ENCODE measurements at places on chromosomes 13 and 19.

DNA sequence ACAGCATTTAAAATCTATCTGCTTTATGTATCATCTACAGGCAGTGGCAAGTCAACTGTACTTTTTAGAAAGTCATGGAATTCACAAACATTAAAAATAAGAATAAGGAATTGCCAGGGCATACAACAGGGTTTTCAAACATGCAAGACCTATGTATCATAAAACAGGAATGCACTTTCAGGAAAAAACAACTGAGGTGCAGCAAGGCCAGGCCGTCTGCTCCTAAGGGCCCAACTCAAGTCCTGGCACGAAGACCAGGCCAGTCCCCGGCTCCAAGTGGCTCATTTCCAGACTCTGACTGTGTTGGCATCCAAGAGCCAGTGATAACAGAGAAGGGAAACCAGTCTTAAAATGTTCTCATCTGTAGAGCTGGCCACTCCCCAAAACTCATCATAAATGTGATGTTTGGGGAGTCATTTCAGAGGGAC lies 7.1 kb downstream of the RFX2 start:
- no peak overlapping the region for H3K27ac ChIP-seq
- H3K4me1 ChIP-seq, result no peaks in the 10 kb centered on the region
- no peak overlapping the region for H3K4me3 ChIP-seq
- H3K27me3 ChIP-seq, result peaks cover 4% of the 10 kb centered on the region
- no peaks in the 10 kb centered on the region for H3K36me3 ChIP-seq
- no peak for DNase-seq

DNA sequence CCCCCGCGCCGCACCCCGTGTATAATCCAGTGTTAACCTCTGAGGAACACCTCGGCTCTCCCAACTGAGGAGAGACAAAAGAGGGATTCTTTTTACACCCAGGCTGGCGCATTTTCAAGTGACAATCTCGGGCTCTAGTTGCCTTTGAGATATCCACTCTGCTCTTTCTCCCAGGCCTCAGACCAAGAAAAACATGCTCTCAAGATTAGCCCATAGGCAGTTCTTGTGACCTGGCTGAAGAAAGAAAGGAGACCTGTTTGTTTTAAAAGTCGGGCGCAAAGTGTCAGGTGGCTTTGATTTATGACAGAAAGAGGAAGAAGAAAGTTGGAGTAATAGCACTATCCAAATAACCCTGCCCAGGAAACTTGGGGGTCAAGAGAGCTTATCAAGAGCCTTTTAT lies 27.3 kb downstream of the SHISA2 start:
- peaks cover 3% of the 10 kb centered on the region for H3K36me3 ChIP-seq
- no peak for DNase-seq
- no peak overlapping the region for H3K4me3 ChIP-seq
- H3K4me1 ChIP-seq, result peaks cover 6% of the 10 kb centered on the region

GRCh38 chr19:18149596-18149975 lies 3.4 kb upstream of the PIK3R2 start:
- H3K27me3 ChIP-seq, result no peaks in the 10 kb centered on the region
- H3K4me3 ChIP-seq, result no peak overlapping the region
- no peaks in the 10 kb centered on the region for H3K4me1 ChIP-seq
- H3K36me3 ChIP-seq, result peaks cover 26% of the 10 kb centered on the region

- no peak overlapping the region for H3K27ac ChIP-seq
- no peaks in the 10 kb centered on the region for H3K4me1 ChIP-seq
- no peak for DNase-seq
- no peaks in the 10 kb centered on the region for H3K36me3 ChIP-seq
- H3K27me3 ChIP-seq, result no peaks in the 10 kb centered on the region
Observed at GRCh38 chr13:67493835-67494234, 263.7 kb upstream of the PCDH9 start.

DNA sequence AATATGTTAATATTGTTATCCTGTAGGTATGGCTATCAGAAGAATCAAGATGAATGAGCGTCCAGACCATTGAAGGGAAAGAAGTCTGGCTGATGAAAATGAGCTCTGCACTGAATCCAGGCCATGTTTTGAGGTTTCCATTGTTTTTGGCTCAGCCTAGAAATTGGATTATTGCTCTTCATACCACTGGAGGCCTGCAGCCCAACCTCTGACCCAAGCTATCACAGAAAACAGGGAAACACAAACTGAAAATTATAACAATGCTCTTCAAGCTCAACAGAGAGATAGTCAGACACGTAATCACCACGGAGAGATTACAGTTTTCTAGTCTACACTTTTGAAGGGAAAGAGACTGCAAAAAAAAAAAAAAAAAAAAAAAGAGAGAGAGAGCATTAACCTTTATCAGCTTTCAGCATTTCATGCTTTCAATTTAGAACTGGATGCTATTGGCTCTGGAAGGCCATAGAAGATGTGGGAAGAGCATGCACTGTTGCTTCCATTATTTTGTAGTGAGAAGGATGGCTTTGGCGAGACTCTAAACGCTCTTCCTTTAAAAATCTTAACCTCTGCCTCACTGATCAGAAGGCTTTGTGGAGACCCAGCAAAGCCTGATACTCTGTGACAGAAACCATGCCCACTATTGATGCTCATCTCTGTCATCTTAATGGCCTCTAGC lies 10.8 kb downstream of the EDNRB start:
- no peak overlapping the region for H3K27ac ChIP-seq
- no peaks in the 10 kb centered on the region for H3K27me3 ChIP-seq
- no peak overlapping the region for H3K4me3 ChIP-seq
- H3K4me1 ChIP-seq, result no peaks in the 10 kb centered on the region
- DNase-seq, result no peak
- H3K36me3 ChIP-seq, result peaks cover 2% of the 10 kb centered on the region

All from H9 (cell line).